Dermis blood vessel endothelial cell (primary cell): ENCODE measurements at places on chromosomes 4 and X.

DNA sequence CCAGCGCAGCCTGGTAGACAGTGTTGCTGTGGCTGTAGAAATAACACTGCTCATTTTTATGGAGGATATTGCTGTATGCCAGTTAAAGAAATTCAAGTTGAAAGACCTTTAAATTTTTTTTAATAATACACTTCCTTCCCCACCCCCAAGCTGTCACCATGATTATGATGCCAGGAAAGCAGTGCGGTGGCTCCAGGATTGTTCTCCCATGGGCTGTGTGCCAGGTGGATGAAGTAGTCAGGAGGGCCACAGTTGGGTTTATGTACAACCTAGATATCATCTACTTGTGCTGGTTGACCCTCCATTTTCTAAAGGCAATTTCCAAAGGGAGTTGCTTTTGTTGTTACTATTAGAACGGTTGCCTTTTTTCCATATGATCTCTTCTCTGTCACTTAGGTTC lies 136.6 kb downstream of the AFF1 start:
- DNase-seq: peak; percentile 63

- no peak for DNase-seq
These were observed 602.0 kb upstream of the CPEB2 start for GRCh38 chr4:14400307-14400706.

DNA sequence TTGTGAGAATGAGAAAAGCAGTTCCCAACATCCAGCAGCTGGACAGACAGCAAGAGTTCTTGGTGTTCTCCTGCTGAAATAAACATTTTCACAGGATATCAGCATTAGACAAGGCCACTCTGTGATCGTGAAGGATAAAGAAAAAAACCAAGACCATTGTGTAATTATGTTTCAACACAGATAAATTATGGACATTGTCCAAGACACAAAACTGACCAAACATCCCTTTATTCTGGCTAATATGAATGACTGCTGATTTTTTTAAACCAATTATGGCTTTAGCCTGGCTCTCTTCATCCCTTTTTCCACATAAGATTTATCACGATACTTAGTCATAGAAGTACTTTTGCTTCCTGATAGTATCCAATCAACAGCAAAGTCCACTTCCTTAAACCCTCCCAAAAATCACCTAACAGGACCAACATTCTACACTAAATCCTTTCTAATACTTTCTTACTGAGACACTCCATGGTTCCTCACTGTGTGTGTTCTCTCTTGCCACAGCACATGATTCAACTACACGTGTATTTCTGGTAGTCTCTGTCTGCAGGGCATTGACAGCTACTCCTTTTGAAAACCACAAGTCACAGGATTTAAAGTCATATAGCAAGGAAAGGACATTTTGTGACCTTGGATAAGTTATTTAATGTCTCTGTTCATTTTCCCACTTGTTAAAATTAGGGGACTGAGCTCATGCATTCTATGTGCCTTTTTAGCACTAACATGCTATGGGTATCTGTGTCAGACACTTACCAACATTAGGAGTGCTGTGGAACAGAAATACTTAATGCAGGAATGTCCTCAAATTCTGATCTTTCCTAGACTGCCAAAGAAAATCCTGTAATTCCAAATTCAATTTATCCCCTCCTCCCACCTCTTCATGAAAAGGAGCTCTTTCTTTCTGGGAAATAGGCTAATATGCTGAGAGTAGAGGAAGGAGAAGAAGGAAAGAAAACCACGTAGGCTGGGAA lies 137.2 kb upstream of the PGRMC2 start:
- DNase-seq: no peak

DNA sequence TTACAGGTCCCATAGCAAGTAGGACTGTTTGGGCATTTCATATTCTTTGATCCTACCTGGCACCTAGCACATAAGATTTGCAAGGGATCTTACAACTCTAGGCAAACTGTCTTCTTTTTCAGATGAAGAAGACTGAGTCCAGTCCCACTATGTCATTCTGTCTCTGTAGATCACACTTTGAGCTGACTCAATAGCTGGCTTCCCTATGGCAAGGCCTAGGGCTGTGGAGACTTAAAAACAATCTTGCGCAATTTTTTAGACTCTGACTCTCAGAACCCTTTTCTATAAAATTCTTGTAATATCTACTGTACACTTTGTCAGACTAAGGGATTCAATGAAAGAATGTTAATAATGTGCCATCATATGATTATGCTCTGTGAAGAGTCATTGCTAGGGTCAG lies 26.7 kb downstream of the OTC start:
- DNase-seq: no peak

DNA sequence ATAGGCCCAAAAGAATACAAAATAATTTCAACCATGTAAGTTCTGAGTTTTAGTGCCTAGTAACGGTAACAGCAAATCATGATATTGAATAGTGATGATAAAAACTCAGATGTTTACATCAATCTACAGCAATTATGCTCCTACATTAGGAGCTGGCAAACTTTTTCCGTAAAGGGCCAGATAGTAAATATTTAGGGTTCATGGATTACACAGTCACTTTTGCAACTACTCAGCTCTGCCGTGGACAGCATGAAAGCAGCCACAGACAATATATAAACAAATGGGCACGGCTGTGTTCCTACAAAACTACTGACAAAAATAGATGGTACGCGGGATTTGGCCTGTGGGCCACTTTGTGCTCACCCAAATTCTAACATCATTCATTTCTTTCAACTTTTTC lies 167.8 kb upstream of the NAP1L5 start:
- DNase-seq: peak; percentile 6

GRCh38 chrX:43513085-43513484 lies 143.0 kb upstream of the MAOA start:
- no peak for DNase-seq

GRCh38 chrX:19954335-19955096 lies 36.3 kb downstream of the BCLAF3 start:
- DNase-seq: no peak

DNA sequence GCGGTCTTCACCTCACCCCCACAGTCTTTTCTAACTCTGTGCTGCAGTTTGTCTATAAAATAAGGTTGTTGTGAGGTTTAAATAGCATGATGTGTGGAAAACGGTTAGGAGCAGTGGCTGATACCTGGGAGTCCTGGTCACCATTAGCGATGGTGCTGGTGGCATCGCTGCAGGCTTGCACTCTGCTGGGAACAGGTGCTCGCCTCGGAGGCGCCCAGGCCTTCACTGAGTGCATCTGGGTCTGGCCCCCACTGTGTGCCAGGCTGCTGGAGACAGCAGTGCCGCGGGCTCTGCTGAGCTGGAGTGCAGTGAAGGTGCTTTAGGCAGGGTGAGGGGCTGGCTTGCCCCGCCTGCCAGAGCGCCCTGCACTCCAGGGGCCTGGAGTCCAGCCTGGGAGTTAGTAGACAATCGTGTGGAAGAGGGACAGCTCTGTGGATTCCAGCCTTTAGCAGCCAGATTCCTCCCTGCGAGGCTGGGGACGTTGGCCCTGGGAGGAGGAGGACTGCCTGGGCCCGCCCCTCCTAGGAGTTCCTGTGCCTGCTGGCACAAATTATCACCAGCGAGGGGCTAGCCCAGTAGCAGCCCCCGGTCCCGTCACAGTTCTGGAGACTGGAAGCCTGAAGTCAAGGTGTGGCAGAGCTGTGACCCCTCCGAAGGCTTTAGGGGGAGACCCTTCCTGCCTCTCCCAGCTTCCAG lies 7.3 kb downstream of the RGS12 start:
- DNase-seq: no peak

- no peak for DNase-seq
These were observed 1502.1 kb upstream of the ADGRL3 start for GRCh38 chr4:59698041-59698440.

DNA sequence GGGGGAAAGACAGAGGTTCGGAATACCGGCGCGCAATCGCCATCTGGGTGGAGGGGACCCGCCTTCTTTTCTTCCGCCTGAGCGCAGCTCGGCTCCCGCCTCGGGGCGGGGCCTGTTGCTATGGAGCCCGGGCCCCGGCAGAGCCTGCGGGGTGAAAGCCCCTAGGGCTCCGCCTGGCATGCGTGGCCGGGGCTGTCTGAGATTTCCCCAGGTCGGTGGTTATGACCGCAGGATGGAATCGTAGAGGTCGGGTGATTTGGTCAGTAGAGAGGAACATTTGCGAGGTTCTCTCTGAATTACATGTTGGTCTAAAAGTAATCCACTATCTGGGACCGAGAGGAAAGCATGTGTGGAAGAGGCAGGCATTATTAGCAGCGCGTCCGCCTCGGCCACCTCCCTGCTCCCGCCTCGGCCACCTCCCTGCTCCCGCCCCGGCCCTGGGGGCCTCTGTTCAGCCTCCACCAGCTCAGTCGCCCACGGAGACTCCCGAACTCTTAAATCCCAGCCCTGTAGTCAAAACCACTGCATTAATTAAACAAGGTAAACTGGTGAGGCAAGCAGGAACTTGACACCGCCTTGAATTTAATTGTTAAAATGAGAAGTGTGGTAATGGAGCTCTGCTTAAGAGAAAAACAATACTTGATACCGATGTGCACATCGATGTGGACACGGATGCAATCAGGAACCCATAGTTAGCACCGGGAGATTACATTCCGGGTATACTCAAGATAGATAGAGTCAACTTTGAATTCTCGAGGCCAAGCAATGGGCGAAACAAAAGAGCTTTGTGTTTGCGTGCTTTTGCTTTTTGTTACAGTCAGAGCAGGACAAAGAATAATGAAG lies 45.2 kb downstream of the TRIM2 start:
- DNase-seq: peak; percentile 75

- DNase-seq: no peak
These were observed 11.6 kb upstream of the TNIP2 start for GRCh38 chr4:2767705-2768074.
